ENCODE measurements at places on chromosomes 2 and 18.

GRCh38 chr2:100865816-100866460 is 46.0 kb downstream of the NPAS2 start:
- DNase-seq = peak; percentile 38

GRCh38 chr18:48896875-48897511 is 53.8 kb downstream of the SMAD7 start:
- DNase-seq = no peak

DNA sequence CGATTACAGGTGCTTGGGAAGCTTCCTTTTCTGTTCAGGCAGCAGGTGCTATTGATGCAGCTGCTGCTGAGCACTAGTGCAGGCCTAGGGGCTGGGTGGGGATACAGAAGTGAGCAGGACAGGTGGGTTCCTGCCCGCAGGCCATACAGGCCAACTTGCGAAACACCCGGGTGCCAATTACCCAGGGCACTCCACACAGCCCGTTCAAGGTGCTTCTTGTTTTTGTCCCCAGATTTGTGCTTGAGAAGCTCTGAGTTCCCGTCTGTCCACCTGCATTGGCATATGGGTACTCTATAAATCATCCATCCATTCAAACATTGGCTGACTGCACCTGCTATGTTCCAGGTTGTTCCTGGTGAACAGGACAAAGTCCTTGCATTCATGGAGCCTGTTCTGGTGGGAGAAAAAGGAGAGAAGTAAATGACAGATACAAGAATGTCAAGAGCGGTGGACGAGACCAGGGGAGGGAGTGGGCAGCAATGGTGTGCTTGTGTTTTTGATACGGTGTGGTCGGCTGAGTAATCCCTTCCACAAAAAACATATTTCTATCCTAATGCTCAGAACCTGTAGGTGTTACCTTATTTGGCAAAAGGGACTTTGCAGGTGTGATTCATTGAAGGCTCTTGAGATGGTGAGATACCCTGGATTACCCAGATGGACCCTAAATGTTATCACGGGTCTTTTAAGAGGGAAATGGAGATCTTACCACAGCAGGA is 31.4 kb downstream of the SH3BP4 start:
- DNase-seq = no peak

DNA sequence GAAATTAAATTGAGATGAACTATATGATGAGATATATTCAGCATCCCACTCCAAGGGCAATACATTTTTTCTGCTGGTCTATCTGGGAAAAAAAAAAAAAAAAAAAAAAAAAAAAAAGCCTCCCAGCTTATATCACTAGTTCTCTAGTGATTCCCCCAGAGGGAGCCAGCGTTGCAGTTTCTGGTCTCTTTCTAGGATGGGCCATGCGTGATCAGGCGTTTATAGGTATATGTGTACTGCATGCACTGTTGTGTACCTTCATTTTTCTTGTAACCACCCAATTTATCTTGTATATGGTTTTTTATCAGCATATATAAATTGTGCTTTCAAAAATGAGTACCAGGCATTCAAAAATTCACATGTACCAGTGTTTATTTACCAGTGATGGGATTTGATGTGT is 35.1 kb downstream of the DCDC2C start:
- peak; percentile 6 for DNase-seq

DNA sequence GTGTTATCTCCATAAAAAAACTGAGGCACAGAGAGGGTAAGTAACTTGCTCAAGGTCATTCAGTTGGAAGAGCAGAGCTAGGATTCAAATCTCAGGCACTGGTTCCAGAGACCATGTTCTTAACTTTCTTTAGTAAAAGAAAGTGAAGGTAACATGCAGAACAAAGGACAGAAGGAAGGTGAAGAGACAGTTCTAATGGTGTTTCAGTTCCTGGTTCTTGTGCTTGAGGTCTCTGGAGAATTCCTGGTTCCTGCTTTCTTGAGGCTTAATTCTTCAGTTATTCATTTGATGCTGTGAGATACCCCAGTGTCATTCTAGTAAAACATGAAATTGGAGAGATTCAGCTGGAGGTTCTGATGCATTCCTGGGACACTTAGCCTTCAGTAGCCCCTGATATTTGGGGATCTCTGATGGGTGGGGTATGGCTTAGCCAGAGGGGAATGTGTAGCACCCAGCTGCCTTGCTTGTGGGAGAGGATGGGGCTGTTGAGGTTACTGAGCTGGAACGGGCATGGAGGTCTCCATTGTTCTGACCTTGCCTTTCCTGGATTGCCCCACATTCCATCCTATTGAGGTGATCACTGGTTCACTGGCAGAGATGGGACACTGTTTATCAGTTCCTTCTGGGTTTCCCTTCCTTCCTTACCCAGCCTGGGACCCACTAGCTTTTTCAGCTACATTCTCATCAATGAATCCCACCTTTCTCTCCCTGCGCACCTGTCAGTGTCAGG is 46.8 kb downstream of the SEMA4F start:
- no peak for DNase-seq

GRCh38 chr18:11850821-11851145 is 430 bp upstream of the CHMP1B start:
- peak; percentile 51 for DNase-seq

Measured in fibroblast of the conjunctiva (primary cell).